IMR-90 (cell line): ENCODE measurements at places on chromosomes 12 and 14. TPM values are rescaled to one million over a fixed set of nuclear protein-coding genes. Genes with fewer than 3 reads are reported as not detected.

SLC38A4 gene
- total RNA-seq = 2.3 and 2.8 TPM in 2 replicates

- DNase-seq = no peak
Measured at GRCh38 chr12:86256163-86256562, at the start of gene MGAT4C. Gene MGAT4C, minus strand, starts transcription at chr12:86256391.

- DNase-seq = peak; percentile 49
Measured at GRCh38 chr12:76029982-76030340, 1.6 kb downstream of the PHLDA1 start.

DNA sequence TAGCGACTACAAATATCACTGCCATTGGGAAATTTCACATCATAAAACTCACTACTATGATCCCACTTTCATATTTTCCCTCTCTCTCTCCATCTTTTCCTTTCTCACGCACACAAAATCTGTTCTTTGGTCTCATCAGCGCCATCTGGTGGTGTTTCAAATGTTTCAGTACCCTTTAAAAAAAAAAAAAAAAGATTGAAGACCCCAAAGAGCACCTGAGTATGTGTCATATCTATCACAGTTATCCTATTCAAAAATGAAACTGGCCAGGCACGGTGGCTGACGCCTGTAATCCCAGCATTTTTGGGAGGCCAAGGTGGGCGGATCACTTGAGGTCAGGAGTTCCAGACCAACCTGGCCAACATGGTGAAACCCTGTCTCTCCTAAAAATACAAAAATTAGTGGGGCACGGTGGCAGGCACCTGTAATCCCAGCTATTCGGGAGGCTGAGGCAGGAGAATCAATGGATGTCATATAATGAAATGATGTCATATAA lies 72.4 kb downstream of the TTC9 start:
- DNase-seq = peak; percentile 63

GRCh38 chr14:61513986-61514830 lies 181.1 kb upstream of the HIF1A start:
- DNase-seq = peak; percentile 37

DNA sequence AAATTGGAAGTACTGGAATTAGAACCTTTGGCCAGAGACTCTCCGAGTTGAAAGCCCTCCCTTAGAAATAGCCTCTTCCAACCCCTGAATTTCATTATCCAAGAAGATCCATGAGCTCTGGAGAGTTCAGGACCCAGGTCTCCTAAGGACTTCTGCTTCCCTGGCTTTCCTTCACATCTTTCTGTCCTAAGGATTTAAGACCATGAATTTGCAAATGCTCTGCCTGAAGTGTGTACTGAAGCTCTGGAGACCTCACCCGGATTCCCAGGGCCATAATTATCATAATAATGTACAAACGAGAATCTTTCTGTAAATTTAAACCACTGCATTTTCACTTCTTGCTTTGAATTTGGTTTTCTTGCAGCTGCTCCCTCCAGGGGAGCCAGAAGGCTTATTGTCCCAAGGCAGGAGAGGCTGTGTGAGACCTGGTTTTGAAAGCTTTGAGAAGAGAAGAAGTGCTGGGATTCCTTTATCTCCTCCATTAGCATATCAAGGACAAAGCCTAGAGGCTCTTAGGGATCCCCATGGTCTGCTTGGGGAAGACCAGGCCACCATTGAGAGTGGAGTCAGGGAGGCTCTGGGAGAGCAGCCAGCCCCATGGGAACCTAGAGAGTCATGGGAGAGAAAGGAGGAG lies 41.1 kb downstream of the GLRX5 start:
- no peak for DNase-seq

- DNase-seq = no peak
Measured at GRCh38 chr12:91608542-91608941, 425.9 kb upstream of the DCN start.

GRCh38 chr14:61568572-61569011 lies 126.7 kb upstream of the HIF1A start:
- DNase-seq = no peak

TNS2 gene
- 10.4 and 10.6 TPM in 2 replicates for total RNA-seq

DNA sequence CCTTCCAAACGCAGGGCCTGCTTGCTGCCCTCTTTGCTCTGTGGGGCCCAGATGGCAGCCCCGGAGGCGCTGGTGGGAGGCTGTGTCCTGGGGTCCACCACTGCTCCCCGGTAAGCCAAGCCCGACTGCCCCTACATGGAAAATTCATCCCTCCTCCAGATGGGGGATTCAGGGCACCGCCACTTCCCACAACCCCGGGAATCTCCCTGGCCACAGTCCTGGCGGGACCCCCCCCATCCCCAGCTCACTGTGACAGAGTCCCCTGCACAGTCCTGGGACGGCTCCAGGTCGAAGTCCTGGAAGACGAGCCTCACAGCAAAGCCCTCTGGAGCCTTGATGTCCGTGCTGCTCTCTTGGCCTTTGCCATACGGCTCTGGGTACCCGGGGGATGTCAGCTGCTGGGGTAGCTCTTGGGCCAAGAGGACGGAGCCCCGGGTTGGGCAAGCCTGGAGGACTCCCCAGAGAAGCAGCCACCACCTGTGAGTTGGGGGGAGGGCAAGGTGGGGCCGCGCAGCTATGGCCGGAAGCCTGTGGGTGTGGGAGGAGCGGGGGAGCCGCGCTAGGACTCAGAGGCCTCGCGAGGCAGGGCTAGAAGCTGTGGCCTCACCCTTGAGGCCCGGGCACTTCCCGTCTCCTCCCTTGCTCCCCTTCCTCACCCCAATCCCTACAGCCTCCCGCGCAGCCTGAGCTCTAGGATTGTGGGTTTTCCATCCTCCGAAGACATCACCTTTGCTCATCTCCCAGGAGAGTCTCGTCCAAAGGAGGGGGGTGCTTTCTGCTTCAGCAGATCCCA lies 815 bp downstream of the C1RL start:
- DNase-seq = peak; percentile 70

DNA sequence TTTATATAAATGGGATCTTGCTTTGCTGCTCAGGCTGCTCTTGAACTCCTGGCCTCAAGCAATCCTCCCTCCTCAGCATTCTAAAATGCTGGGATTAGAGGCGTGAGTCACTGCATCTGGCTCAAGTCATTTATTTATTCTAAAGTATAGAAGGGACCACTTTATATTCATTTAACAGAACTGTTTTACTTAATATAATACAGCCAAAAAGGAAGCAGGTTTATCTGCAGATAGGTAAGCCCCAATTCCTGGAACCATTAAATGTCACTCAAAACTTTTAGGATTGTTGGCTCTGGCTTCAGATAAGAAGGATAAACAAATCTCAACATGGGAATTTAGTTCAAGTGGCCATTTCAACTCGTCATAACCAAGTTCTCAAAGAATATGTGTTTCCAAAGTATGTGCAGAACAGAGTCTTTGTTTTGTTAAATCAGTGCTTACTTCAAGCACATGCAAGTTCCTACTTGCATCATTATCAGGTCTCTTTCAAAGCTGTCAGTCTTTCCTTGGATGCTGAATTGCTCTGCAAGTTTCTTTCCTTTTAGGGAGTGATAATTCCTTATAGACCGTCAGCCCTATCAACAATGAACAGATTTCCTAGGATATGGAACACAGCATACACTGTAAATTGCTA lies 60.4 kb downstream of the KITLG start:
- peak; percentile 41 for DNase-seq

HOXC5 gene
- not detected in 2 replicates for total RNA-seq
